ENCODE measurements at places on chromosomes 1 and 21.

DNA sequence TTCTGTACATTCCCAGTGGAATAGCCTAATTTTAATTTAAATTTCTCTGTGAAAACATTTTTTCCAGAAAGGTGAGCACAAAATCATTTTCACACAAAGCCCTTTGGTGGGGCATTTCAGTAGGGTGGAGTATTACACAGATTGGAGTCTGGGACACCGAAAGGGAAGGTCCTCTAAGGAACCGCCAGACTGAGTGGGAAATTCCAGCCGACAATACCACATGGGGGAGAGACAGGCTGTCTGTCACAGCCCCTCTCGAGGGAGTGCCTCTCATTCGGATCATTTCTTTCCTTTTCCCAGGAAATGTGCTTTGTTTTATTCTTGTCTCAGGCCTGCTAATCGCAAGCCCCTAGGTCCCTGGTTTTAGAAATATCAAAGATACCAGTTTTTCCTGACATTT, 150.6 kb upstream of the HOOK1 start:
- no peak for DNase-seq

DNA sequence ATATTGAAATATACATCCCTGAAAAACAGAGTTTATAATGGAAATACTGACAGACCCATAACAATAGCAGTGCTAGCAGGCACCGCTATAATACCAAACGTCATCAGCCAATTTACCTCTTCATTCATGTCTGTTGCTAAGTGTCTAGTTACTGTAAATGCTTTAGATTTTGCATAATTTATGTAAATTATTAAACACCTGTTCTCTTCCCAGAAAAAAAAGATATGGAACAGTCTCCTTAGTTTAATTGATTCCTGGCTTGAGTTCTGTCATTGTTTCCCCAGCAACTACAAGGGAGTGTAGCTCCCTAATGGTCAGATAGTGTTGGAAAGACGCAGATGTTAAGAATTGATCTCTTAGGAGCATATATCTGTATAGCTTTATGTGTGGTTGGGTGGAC, 817.9 kb upstream of the ADGRL2 start:
- DNase-seq, result no peak

- no peak for DNase-seq
Observed at GRCh38 chr1:158999316-159000069, 10.2 kb upstream of the IFI16 start.

- no peak for DNase-seq
Observed at GRCh38 chr1:161089938-161090337, 580 bp upstream of the NECTIN4 start.

DNA sequence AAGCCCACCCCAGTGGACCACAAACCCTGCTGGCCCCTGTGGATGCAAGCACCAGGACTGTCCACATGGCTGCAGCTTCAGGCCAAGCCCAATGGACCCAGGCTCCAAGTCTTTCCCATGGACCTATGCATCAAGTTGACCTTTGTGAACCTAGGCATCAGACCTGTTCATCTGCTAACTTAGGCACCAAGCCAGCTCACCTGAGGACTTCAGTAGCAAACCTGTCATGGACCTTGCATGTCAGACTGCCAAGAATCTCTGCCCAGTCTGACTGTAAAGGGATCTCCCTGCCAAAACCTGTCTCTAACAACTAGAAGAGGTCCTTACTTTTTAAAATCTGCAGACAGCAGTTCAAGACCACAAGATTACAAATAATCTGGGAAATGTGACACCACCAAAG, 37.8 kb downstream of the FMO3 start:
- no peak for DNase-seq

DNA sequence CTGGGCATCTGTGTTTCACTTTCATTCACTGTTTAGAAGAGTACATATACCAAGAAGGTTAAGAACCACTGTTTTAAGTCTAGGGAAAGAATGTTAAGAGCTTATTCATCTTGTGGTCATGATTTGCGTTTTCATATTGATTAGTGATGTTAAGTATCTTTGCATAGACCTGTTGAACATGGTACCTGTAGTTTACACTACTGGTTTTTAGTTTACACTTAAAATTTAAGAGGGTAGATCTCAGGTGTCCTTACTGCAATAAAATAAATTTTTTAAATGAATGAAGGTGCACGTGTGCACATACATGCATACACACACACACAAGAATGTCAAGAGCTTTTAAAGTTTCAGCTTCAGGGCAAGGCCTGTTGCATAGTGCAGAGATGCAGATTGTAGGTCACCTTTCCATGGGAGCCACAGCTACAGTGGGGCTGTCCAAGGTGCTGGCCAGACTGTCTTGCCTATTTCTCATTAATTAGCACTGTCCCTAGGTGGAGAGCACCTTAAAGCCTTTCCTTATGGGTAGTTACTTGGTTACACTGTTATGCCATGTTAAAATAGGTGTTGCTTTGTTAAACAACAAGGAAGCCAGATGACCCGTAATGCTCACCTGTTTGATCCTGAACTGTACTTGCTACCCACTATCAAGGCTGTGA, 543.0 kb upstream of the DAB1 start:
- no peak for DNase-seq

DNA sequence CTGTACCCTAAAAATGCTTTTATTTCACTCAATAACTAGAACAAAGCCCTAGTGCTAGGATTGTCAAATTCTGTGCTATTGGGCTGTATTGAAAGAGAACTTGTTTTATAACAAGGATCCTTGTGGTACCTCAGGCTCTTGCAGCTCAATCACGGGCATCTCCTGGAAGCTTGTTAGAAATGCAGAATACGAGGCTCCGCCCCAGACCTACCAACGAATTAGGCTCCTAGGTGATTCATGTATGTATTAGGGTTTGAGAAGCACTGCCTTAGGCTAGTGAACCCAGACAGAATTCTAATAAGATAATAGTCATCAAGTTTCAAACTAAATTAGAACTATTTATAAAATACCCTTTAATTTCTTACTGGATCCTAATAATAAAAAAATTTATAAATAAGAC, 45.6 kb downstream of the ZZZ3 start:
- no peak for DNase-seq

GRCh38 chr1:86542631-86543030, 4.2 kb upstream of the CLCA4 start:
- no peak for DNase-seq

DNA sequence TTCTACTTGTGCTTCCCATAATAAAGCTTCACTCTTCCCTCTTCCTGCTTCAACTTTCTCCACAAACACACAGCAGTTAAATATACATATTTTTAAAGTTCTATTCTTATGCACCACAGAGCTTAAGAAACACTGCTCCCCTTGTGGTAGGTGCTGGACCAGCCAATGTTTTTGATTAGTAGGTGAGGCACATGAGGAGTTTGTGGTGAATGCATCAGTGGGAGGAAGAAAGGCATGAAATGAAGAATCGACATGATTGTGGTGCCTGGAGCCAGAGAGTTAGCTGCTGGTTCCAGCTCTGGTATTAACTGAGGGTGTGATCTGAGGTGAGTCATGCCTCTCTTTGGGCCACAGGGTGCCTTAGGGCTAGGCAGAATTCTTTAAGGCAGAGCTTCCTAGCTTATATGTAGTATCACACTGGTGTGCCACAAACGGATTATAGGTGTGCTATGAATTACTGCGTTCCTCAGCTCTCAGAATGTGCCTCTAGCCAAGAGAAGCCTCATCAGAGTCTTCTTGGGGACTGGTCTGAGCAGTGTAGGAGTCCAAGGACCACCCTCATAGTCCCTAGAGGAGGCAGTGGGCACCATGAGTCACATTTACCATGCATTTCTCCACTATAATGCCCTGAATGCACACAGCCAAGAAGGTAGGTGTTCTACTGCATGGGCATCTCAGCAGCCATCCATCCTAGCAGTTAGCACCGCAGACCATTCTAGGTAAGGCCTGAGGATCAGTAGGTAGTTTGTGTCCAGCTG, 97.4 kb upstream of the SGIP1 start:
- no peak for DNase-seq
